ENCODE measurements at places on chromosomes 3 and 15.

DNA sequence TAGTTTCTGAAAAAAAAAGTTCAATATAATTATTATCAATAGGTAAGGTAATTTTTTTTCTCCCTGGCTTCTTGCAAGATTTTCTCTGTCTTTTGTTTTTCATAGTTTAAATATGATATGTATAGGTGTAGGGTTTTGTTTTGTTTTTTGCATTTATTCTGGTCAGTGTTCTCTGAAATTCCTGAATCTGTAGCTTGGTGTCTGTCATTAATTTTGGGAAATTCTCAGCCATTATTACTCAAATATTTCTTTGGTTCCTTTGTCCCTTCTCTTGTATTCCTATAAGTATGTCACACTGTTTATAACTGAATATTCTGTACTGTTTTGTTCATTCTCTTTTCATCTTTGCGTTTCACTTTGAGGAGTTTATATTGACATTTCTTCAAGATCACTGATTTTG, 22.1 kb downstream of the IQCH start:
- no peak for DNase-seq

GRCh38 chr15:36432161-36432560, 147.3 kb upstream of the CDIN1 start:
- no peak for DNase-seq

GRCh38 chr15:48516121-48516520, 129.4 kb downstream of the FBN1 start:
- no peak for DNase-seq

GRCh38 chr3:64176461-64176996, 48.7 kb downstream of the PRICKLE2 start:
- no peak for DNase-seq

GRCh38 chr3:101807888-101808287, 28.9 kb downstream of the NXPE3 start:
- DNase-seq, result no peak

GRCh38 chr3:151290673-151291072, 12.3 kb upstream of the P2RY14 start:
- no peak for DNase-seq

All from WTC11 (cell line).